Glomerular endothelial cell (primary cell): ENCODE measurements at places on chromosomes 3 and 15.

GRCh38 chr15:61041886-61042285 lies 187.2 kb downstream of the RORA start:
- DNase-seq: peak; percentile 58

GRCh38 chr15:96381463-96381862 lies 51.0 kb downstream of the NR2F2 start:
- no peak for DNase-seq

DNA sequence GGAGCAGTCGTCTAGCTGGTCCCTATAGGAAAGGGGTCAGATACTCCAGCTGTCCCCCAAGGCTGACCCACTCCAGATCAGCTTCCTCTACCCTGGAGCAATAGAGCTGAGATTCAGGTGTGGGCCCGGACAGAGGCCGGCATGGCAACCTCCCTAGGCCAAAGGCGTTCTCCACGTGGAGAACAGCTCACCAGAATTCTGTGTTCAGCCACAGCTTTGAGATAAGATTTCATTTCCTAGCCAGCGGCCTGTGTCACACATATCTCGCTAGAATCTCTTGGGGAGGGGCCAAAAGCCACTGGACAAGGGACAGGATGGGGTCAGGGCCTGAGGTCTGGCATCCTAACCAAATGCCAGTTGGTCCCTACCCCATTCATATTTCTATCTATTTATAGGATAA lies 20.1 kb downstream of the SRGAP3 start:
- no peak for DNase-seq

GRCh38 chr3:171190668-171191067 lies 164.1 kb upstream of the SLC2A2 start:
- no peak for DNase-seq

- DNase-seq: peak; percentile 37
Measured at GRCh38 chr3:48402281-48402732, 27.6 kb downstream of the PLXNB1 start.

- no peak for DNase-seq
Measured at GRCh38 chr3:4680227-4680691, 187.1 kb downstream of the ITPR1 start.

DNA sequence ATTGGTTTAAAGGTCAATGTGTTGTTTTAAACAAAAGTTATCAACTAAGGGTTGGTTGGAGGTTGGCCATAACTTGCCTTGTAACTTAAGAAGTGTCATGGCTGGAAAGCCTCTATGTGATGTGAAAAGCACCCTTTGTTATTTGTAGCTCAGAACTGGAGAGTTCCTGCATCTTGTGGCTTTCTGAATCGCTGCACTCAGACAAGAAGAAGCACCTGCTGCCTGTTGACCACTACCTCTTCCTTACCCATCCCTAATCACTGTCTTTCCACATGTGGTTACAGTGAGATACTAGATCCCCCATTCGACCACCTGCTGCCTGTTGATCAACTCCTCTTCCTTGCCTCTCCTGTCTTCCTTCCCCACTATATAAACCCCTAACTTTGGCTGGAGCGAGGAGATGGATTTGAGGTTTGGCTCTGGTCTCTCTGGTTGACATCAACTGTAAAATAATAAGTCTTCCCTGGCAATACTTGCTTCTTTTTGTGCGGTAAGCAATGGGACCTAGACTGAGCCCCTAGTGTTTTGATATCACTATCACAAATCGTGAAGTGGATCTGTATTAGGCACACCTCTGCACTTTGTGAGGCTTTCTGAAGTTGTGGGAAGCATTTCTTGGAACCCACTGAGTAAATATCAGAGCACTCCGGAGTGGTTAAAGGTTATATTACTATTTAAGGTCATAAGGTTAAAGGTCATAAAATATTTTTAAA lies 13.8 kb downstream of the RPL39L start:
- DNase-seq: no peak
